ENCODE measurements at places on chromosomes 6 and 20.

DNA sequence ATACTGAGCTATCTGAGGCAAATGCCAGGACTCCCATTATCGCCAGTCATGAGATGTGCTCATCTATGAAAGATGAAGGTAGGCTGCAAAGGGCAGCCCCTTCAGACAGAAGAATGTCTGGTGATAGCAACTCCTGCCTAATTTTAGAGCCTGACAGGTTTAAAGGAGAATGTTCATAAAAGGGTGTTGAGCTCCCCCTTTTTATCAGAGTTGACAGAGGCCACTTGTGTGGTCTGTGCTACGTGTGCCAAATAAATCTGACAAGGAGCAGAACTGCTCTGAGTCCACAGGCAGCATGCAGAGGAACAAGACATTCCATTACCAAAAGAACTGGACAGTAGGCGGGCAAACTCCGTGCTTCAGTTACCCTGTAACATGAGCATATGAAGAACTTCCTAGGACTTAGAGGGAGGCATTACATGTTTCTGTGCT lies 101.8 kb downstream of the PREP start:
- no peak for DNase-seq

GRCh38 chr20:32353848-32354496 lies 4.2 kb upstream of the ASXL1 start:
- no peak for DNase-seq

GRCh38 chr20:62916703-62917476 lies 9.4 kb downstream of the DIDO1 start:
- DNase-seq: no peak

- DNase-seq: no peak
These were observed 39.0 kb downstream of the DSE start for GRCh38 chr6:116409756-116410155.

DNA sequence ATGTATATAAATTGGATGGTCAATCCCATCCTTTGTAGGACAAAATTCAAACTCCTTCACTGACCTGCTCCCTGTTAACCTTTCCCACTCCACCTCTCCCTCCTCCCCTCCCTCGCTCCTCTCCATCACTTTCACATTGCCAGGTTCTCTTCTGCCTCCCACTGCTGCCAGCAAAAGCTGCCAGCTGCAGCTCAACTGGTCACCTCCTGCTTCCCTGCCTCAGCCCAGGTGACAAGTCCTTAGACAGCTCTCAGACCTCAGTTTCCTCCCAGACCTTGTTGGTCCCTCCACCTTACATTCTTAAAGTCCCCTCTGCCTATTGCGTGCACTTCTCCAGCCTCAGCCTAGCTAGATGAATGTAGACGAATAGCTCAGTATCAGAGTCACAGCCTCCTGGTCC lies 23.3 kb upstream of the RTF2 start:
- no peak for DNase-seq

Data from activated naive CD4-positive, alpha-beta T cell treated with Interleukin-2 at 50 U/mL for 16 hours (primary cell).